ENCODE measurements at places on chromosomes 3 and 15.
A peak's percentile ranks its signal among the peaks of the same experiment; 100 is the strongest.

DNA sequence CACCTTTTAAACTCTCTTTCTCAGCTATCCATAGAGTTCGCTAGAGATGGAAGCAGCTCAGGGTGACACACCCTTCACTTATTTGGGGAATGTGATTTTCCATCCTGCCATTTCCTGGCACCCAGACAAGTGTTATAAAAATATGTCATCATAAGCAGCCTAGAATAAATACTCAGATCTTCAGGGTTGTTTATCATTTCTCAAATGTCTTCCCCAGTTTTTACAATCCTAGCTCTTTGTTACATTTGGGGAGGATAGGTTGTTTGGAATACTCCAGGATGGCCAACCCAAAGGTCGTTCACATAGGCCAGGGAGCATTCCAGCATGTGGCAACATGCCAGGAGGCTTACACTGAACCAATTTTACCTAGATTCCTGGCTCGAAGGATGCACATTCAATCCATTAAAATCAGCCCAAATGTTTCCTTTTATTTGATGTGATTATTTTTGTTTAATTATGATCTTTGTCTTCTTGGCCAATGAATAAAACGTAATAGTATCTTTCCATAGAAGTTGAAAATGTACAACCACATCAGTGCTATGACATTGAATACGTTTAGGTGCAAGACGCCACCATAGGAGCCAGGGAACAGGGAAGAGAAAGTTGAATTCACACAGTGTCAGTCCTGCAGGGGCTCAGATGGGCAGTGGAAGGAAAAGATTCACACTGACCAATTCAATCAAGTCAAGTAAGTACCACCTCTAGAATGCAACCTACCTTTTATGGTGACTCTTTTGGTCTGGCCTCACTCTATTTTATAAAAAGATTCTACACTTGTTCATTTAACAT lies 537.7 kb upstream of the MDFIC2 start:
- no peak for DNase-seq

DNA sequence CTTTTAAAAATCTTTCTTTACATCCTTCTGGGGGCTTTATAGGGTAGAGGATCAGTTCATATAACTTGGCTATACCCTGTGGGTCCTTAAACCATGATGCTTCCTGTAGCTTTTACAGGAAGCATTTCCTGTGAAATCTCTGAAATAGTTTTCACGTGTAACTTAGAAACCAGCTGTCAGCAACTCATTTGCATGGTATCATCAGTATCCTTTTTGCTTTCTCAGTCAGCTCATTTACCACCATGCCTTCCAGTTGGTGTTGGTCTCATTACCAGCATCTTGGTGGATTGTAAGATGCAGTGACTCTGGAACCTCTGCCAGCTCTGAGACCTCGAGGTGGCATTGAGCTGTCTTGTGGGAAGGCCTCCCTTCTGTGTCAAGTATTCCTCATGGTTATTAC lies 96.7 kb upstream of the MYZAP start:
- no peak for DNase-seq

DNA sequence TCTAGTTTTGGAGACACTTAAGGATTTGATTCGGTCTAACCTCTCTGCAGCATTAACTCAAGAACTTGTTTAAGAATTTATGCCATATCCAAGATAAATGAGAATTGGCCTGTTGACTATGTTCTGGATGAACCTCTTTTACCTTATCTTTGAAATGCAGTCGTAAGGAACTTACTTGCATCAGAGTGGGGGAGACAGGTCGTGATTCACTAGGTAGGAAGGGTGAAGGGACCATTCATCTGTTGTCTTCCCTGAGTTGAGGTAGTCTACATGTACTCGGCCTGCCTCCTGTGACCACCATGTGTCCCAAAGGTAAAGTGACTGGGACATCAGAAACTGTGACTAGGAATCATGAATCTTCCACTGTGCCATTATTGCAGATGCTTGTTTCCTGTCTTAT lies 248.0 kb upstream of the P2RY1 start:
- DNase-seq, result no peak

DNA sequence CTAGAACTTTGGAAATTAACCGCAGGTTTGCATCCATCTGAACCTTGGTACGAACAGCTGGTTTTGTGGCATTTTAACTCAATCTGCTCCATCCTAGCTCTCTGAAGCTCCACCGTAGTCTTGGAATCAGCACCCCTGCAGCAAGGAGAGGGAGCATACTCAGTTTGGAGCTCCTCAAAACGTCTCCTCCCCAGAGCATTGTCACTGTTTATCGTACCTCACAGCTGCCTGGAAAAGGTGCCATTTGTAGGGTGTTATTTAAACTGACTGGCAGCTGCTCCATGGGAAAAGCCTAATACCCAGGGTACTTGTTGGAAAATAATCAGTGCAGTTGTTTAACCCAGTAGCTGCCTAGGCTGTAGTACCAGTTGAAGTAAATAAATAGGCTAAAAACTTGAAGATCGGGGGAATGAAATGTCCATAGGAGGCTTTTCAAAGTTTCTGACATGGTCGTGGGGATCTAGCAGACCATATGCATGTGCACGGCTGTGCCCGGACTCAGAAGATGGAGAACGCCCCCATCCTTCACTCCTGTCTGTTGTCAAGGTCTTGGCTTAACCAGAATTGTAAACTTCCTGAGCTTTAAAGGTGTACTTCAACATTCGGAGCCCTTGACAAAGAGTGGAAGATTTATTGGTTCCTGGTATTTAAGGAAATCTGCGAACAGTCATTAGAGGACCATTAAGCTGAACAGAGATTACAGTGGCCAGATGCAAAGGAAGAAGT lies 43.9 kb downstream of the GHSR start:
- DNase-seq, result no peak

- no peak for DNase-seq
Observed at GRCh38 chr3:11304175-11304574, 32.0 kb downstream of the ATG7 start.

DNA sequence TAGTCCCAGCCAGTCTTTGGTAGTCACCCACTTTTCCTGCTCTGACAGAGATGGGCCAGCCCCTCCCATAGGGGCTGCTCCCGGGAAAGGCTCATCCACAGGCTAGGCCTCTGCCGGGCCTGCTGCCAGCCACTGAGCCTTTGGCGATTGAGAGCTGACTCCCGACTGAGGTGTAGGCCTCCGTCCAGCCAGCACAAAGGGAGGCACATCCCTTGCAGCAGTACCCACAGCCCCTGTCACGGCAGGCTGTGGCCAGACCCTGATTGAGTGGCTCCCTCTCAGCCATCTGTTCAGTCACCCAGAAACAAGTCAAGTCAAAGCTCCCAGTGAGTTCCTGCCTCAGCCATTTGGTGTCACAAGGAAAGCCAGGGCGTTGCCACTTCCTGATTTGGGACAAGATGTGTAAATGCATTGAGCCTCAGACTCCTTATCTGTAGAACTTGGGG lies 6.2 kb upstream of the PAK6 start:
- no peak for DNase-seq

GRCh38 chr3:138033202-138033691 lies 23.3 kb downstream of the CLDN18 start:
- DNase-seq, result no peak

DNA sequence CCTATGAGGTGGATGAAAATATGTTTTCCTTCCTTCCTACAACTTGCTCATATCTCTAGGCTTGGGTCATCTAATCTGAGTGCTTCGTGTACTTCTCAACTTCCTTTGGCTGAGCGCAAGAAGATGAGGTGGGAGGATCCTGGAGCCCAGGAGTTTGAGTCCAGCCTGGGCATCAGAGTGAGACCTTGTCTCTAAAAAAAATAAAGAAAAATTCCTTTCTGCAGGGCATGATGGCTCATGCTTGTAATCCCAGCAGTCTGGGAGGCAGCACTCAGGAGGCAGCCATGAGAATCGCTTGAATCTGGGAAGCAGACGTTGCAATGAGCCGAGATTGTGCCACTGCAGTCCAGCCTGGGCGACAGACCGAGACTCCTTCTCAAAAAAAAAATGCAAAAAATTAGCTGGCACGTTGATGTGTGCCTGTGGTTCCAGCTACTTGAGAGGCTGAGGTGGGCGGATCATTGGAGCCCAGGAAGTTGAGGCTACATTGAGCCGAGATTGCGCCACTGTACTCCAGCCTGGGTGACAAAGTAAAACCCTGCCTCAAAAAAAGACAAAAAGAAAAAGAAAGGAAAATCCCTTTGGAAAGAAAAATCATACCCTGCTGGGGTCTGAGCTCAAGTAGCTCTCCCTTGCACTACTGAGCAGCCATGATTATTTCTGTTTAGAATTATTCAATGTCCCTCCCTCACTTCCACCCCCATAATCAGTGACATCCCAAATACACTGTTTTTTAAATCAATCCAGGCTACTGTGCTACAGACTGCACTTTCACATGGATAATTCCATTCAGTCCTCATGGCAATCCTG lies 28.0 kb upstream of the RAB11A start:
- DNase-seq, result no peak

GRCh38 chr3:71219744-71220638 lies 363.5 kb downstream of the FOXP1 start:
- DNase-seq, result peak; percentile 8

GRCh38 chr3:34956511-34956910 lies 682.8 kb upstream of the ARPP21 start:
- DNase-seq, result no peak

GRCh38 chr3:59714066-59714465 lies 664.2 kb upstream of the CFAP20DC start:
- DNase-seq, result no peak

DNA sequence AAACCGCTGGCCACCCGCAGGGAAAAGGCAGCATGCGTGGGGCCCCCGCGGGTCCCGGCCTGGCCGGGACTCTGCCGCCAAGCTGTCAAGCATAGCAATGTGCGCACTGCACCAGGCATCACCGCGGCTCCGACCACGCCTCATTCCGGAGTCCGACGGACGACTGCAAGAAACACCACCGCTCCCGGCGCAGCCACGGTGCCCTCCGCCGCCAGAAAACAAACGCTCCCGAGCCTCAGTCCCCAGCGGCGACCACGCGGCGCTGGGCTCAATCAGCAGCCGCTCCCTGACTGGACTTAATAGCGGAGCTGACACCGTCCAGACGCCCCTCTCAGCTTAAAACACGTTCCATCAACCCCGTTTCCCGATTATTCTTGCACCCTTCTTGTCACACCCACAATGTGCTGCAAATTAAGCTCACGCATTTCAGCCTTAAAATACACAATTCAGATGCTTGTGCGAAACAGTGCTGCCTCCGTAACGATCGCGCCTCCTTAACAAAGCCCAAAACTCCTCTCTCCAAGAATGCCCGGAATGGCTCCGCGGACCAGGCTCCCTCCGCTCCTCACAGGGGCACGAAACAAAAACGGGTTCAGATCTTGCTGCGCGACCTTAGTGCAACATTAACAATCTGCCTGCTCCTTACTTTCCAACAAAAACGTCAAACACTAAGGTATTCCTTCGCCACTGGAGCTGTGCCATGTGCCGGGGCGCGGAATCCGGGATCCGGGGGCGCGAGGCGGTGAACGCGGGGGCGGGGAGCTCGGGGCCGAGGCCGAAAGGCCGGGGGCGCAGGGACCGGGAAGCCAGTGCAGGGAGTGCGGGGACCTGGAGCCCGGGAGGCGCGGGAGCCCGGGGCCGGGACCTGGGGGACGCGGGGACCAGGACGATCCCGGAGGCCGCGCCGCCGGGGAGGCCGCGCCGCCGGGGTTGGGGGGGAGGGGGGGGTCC lies 655 bp downstream of the CYFIP1 start:
- peak; percentile 42 for DNase-seq

DNA sequence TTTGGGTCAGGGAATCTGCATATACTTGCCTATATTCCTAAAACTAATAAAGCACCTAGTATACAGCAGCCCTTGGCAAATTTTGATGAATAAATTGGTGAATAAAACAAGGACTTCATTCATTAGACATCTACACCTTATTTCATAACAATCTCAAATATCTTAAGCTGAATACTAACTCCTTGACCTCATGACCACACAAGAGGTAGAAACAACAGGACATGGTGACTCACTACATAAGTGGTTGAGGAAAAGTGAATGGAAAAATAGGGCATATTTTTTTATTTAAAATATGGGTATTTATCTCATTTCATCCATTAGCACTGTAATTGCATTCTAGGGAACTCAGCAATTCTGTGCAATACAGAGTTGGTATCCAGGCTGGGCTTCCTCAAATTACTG lies 7.8 kb upstream of the STAC start:
- no peak for DNase-seq

DNA sequence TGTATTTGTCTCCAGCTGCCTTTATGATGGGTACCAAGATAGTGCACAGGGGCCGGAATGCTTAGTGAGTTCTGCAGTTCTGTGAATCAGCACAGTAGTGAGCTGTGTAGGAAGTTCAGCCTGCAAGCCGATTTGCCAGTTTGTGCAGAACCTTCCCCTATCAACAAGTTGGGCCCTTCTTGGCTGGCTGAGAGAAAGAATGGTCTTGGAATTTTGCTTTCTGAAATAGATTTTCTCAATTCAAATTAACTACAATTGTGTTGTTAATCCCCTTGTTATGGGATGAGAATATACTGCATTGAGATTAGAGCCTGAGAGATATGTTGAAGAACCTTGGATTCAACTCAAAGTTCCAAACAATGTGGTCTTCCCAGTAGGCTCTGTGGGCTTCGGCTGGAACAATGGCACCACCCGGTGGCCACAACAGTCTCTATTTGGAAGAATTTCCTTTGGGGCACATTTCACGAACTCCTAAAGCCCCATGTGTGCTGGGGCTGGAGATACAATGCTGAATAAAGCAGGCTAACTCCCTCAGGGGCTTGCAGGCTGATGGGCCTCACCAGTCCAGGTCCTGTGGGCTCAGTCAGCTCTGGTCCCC lies 59.1 kb downstream of the TRIM42 start:
- no peak for DNase-seq

- DNase-seq, result no peak
Observed at GRCh38 chr3:141105828-141106628, 54.9 kb downstream of the SPSB4 start.

DNA sequence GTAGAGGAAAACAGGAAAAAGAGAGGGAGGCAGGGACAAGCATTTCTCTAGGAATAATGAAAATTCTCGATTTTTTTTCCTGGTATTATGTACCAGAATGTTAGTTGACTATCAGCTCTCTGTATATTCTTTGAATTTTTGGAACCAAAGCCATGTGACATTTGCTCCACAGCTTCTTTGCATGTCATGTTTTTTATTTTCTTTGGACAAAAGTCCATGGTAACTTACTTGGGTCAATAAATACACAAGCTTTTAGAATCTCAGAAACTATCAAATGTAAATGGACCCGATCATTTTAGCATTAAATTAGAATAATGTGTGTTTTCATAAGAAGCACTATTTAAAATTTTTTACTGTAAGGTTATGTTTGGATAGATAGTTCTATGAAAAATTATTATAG lies 320.5 kb downstream of the ZIC1 start:
- DNase-seq, result no peak

GRCh38 chr3:2856138-2857133 lies 253.7 kb downstream of the IL5RA start:
- DNase-seq, result no peak

DNA sequence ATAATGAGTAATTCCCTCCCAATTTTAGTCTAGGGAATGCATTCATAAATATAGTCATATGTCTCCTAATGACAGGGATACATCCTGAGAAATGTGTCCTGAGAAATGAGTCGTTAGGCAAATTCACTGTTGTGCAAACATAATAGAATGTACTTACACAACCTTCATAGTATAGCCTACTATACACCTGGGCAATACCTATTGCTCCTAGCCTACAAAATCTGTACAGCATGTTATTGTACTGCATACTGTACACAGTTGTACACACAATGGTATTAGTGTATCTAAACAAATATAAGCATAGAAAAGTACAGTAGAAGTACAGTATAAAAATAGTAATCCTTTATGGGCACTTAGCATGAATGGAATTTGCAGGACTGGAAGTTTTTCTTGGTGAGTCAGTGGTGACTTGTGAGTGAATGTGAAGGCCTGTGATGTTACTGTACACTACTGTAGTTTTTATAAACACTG lies 6.6 kb downstream of the DTWD1 start:
- no peak for DNase-seq
